Cerebellum (tissue), 4 donors: ENCODE measurements at places on chromosomes 7 and 10. TPM values are rescaled to one million over a fixed set of nuclear protein-coding genes. Genes with fewer than 3 reads are reported as not detected.

GRCh38 chr7:13727279-13727678, 262.2 kb downstream of the ETV1 start:
- no peak for DNase-seq

DNA sequence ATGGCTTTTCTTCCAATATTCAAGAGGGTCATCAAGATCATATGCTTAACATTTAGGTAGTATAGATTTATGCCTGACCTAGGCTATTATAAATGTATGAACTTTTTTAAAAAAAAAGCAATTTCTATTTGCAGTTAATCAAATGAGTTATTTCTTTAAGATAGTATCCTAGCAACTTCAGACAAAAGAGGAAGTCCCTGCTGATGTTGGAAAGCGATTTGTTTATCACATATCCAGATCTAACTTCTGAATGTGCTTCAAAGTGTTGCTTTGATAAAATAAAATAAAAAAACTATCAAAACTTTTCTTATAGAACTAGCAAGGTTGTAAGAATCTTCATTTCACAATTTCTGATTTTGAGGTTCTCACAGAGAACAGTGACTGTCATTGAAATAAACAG, 401.9 kb upstream of the PHF14 start:
- no peak for DNase-seq

- no peak for DNase-seq
These were observed 48.6 kb downstream of the CUL1 start for GRCh38 chr7:148747274-148747673.

GRCh38 chr7:113176836-113177235, 58.5 kb upstream of the SMIM30 start:
- DNase-seq = no peak

GRCh38 chr10:85888004-85888403, 478.6 kb downstream of the GRID1 start:
- DNase-seq = no peak

DNA sequence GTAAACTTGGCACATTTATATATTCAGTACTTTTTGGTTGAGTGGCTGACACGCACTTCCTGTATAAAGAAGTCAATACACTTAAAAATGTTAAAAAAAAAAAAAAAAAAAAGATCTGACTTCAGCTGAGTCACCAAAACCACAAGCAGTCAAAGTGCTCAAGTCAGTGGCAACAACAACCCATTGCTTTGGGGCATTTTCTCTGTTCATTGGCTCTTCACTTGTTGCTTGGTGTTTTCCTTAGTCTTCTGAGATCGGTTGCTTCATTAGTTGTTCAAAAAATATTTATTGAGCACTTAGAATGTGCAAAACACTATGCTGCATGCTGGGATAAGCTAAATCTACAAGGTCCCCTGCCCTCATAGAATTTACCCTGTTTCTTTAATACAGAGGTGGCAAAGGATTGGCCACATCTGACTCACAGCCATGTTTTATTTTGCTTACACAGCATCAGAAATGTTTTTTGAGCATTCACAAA, 63.7 kb downstream of the ZNRF2 start:
- no peak for DNase-seq

DNA sequence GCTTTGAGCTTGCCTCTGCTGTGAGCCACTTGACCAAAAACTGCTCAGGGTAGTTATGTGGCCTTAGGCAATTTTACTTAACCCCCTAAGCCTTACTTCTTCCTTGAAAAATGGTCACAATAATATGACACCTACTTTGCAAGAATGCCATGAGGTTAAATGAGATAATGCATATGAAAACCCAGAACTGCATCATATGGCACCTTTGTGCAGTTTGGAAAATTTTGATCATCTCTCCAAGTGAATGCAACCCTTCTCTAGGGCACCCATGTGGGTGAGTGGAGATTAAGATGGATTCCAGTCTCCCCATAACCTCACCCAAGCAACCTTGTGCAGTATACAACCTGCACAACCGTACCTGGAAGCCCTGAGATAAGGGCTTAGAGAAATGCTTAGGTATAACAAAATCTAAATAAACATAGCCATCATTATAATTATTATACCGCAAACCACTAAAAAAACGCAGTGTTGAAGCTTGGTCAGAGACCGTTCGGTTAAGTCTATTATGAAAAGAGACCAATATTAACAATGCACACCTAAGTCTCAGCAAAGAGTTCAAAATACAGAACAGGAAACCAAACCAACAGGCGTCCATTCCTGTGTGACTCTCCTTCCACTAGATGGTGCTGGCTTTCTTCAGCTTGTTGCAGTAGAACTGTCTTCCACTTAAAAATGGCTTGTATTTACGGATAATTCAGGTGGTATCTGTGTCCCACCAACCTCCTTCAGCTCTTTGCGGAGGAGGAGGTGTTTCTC, 21.0 kb upstream of the ASB15 start:
- peak; percentile 15 for DNase-seq

DNA sequence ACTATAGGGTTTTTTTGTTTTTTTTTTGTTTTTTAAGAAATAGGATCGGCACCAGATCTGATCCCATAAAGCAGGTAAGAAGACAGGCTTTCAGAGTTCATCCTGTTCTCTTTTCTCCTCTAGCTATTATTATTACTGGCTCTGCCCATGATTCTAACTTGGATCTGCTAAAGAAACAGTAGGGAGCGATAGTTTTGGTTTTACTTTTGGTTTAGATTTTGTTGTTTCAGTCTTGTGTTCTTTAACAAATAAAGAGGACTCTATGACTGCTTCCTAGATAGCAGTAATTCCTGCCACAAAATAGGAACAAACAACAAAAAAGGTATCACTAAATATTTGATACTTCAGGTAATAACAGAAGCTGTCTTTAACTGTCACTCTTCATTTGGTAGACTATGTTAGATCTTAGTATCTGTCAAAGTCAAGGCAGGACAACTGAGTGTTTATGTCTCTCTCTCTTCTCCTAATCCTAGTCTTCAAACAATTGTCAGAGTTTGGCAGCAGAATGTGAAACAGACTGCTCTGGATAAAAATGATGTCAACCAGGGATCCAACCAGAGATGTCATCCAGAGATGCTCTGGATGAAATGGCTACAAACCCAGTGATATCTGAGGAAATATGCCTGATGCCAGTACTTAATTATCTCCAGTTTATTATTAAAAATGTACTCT, 99.8 kb downstream of the KMT2C start:
- DNase-seq = peak; percentile 33

DNA sequence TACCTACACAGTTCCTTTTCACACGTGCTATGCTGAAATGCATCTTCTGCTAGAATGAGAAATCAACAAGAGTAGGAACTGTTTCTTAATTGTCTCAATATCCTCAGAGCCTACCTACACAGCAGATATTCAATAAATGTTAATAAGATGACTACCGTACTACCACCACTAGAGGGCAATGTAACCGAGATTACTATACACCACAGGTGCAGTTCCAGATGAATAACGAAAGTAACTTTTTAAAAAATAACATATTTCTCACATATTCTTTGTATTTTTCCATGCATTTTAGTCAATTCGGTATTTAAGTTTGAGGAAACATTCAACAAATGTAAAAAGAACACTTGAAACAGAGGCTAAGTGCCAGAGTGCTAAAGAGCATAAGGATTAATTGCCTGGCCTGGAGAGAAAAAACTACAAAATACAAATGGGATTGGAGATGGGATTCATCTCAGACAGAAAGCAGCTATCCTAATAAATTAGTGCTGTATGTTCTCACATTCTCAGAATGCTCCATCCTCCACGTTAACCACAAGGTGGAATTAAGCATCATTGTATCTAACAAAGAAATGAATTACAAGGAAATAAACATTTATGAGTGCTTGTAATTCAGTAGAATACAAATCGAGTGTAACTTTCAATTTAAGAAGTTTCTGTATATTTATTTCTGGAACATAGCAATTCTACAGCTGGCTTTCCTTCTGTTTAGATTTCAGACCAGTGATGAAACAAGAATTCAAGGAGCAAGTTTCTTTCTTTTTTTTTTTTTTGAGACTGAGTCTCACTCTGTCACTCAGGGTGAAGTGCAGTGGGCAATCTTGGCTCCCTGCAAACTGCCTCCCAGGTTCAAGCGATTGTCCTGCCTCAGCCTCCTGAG, 20.3 kb upstream of the HECTD2 start:
- peak; percentile 44 for DNase-seq

DNA sequence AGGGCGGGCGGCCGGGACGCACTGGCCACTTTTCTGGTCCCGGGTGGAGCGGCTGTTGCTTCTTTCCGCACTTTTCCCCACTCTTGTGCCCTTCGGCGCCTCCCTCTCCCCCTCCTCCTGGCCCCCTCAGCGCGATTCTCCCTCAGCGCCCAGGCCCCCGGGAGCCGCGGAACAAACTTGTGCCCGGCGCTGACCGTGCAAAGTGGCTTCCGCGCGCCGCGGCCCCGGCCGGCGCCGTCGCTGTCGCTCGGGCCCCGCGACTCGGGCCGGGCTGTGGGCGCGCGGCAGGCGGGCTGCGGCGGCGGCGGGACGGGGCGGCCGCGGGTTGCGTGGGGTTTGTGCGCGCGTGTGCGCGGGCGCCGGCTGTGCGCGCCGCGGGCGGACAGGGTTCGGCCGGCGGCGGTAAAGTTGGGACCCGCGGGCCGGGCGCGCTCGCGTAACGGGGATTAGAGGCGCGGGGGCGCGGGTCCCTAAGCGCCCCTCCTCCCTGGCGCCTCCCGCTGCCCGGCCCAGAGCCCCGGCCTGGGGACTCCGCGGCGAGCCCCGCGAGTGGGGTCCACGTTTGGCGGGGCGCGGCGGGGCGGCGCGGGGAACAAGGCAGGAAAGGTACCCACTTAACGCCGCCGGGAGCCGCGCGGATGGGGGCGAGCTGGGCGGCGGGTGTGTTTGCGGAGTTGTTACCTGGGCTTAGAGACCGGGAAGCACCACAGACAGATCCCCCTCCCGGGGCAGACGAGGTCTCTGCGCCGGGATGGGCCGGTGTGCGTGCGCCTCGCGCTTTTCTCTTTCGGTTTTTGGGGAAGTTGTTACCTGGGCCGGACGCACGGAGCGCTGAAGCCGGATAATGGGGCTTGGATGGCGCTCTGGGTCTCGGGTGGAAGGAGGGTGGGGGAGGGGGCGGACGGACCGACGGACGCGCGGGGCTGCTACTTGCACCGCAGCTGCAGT, 860 bp downstream of the ZEB1 start:
- DNase-seq = peak; percentile 33

GRCh38 chr10:52106899-52107298, 207.2 kb upstream of the DKK1 start:
- DNase-seq = no peak

DNA sequence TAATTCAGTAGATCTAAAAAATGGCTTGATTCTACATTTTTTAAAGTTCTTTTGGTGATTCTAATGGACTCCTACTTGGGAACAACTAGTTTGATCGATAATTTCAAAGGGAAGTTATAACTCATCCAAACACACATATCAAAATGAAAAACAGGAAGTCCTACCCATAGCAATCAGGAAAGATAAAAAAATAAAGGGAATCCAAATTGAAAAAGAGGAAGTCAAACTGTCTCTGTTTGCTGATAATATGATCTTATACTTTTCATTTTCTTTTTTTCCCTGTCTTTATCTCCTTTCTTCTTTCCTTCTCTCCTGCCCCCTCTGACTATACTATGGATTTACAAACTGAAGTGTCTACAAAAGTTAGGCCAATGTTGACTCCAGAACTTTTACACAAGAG, 118.8 kb downstream of the IQUB start:
- no peak for DNase-seq

DNA sequence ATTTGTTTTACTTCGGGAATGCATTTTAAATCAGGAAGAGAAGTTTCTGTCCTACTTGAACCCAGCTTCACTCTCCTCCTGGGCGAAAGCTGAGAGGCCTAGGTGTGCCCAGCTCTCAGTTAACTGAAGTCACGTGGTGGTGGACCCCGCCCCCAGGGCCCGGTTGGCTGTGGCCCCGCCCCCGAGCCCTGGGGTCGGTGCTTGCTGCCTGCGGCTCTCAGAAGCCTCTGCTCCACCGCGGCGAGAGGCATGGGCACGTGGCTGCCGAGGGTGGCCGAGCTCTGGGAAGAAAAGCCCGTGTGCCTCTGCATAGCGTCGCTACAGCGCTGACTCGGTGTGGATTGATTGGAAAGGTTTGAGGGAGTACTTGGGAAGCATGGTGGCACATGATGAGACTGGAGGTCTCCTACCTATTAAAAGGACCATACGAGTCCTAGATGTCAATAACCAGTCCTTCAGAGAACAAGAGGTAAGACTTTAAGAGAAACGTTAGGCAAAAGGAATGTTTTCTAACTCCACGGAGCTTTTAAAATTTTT, 34.1 kb downstream of the NET1 start:
- DNase-seq = no peak

Gene SMIM30
- 24.3 TPM for total RNA-seq

Gene SLC13A1
- not detected for total RNA-seq

Gene CPN1
- not detected for total RNA-seq

Gene CASP7
- total RNA-seq = 4.8 TPM

Gene PIK3CG
- 1.9 TPM for total RNA-seq

Gene LRRC18
- total RNA-seq = not detected

Gene NPFFR1
- total RNA-seq = 0.54 TPM

Gene EIF5AL1
- 0.09 TPM for total RNA-seq

Gene HTRA1
- total RNA-seq = 18.8 TPM
